Cardiac muscle cell (in vitro differentiated cells and primary cell): ENCODE measurements at places on chromosomes 3 and 15. TPM values are rescaled to one million over a fixed set of nuclear protein-coding genes. Genes with fewer than 3 reads are reported as not detected.

GRCh38 chr3:184058029-184058428 lies 5.2 kb downstream of the HTR3C start:
- DNase-seq, result peak; percentile 21

DNA sequence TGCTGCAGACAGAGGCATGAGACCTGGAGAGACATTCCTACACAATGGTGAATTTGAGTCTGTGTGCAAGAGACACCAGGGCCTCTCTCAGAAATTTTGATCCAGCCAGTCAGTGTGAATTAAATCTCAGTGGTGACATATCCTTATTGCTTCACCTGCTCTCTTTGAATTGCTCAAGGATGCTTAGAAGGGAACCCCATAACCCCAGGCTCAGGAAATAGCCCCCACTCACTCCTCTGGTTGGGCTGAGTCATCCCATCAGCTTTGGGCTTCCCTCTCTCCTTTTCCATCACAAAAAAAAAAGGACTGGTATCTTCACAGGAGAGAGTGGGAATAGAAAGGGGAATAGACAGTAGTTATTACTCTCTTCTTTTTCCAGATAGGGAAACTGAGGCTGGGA lies 33.0 kb upstream of the LARS2 start:
- no peak for DNase-seq

ARHGAP11A gene
- 5.1 and 38.8 TPM in 2 replicates for polyA plus RNA-seq

DNA sequence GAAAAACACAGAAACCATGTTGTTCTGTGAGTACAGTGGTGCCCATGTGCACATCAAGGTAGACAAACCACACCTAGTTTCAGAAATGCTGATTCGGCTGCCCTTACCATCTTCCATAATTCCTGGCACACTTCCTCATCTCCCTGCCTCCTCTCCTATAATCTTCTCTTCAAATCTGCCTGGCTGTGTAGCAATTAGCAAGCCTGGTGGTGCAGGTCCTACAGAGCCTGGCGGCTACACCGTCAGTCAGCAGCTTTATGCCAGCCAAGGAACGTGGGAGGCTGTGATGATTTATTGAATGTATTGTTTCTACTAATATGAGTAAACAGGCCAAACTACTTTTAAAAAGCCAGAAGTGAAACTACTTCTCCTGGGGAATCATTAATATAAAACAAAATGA lies 106.8 kb downstream of the SEMA6D start:
- DNase-seq, result no peak

GRCh38 chr3:20055020-20055775 lies 15.0 kb downstream of the KAT2B start:
- DNase-seq, result no peak
